Activated CD8-positive, alpha-beta T cell treated with anti-CD3 and anti-CD28 coated beads for 36 hours (primary cell): ENCODE measurements at places on chromosomes 12 and 14. TPM values are rescaled to one million over a fixed set of nuclear protein-coding genes. Genes with fewer than 3 reads are reported as not detected.

- DNase-seq = no peak
These were observed 7.1 kb upstream of the KICS2 start for GRCh38 chr12:64229240-64229639.

LGR5 gene
- not detected for total RNA-seq

YY1 gene
- total RNA-seq = 105 TPM

- no peak for DNase-seq
These were observed 26.0 kb downstream of the PSMA3 start for GRCh38 chr14:58270628-58271027.

CPNE8 gene
- total RNA-seq = 1.4 TPM

DNA sequence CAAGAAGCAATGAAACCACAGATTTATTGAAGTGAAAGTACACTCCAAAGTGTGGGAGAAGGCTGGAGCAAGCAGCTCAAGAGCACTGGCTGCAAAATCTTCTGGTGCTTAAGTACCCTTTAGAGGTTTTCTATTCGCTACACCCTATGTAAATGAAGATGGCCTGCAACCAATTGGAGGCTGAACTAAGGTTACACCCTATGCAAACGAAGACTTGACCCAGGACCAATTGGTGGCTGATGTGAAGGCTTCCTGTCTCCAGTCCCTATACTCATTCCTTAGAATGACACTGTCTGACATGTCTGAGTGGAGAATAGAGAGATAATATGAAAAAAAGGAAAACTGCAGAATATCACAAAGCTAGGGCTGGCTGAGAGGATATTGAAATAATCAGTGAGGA is 57.2 kb downstream of the ALG10B start:
- DNase-seq = no peak

SLC10A1 gene
- total RNA-seq = not detected

DNA sequence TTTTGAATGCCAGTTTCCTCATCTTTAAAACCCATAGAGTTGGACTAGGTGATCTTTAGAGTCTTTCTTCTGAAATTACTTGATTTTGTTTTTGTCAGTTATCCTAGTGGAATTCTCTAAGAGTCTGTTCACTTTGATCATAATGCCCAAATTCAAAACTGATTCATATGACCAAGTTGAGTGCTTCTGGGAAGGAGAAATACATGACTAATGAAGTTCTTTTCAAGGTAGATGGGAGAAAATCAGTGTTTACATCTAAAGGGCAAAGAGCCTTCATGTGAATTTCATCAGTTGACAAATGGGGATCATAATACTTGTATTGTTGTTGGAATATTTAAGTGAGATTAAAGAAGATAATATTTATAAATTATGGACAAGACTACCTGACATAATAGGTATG is 53.2 kb downstream of the ERC1 start:
- no peak for DNase-seq

DNA sequence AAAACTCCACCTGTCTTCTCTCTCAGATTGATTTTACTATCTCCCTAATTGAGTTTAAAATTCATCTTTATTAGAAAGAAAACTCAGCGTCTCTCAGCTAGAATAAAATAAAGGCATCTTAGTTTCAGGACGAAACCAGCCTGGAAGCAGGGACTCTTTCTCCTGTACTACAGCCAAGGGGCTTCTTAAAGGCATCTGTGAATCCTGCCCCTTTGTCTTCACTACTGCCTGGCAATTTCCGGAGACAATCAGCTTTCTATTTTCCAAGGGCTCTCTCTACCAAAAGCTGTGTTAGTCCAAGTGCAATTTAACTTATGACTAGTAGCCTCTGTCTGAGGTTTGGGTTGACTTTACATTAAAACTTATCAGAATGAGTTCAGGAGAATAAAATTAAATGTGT is 623.3 kb upstream of the FOXG1 start:
- no peak for DNase-seq

HOXC13 gene
- not detected for total RNA-seq

DNA sequence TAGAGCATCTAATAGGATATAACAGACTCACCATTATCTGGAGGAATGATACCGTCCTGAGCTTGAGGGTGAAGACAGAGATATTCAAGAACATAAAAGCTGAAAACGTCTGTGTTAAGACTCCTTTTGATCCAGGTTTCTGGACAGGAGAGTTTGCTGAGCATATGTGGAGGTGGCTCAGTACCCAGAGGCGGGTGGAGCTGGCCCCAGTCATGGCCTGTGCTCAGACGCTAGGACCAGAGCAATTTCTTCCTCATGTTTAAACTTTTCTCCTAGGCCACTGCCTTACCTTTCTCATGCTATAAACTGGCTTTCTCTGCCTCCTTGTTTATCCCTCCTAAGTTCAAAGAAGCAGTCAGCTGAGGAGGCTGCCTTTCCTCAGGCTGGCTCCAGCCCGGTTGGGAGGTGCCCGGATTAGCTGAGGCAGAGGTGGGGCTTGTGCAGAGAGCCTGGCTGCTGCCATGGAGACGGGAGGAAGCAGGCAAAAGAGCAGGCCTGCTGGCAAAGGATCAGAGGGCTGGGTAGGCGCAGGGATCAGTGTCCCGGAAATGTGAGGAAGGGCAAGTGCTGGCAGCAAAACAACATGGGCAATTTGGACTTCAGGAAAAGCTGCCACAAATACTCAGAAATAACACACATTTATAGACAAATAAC is 13.7 kb downstream of the COA8 start:
- DNase-seq = no peak

KCNJ8 gene
- total RNA-seq = not detected

DNA sequence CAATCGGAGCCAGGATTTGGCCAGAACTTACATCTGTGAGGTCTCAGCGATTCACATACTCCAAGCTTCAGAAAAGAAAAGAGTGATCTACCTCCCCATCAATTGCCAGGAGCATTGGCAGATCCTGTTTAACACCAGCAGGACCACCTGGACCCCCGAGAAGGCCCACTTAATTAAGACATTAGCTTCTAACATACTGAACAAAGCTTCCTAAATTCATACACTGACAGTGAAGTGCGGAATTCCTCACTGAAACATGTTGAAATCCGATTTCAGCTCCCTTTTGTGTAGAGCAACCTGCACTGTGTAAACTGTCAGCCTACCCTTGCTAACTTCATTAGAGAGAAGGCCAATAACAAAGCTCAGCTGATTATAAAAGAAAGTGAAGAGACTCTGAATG is 274.0 kb downstream of the NOVA1 start:
- DNase-seq = no peak

- no peak for DNase-seq
These were observed 27.7 kb downstream of the UBR7 start for GRCh38 chr14:93234798-93235197.

DNA sequence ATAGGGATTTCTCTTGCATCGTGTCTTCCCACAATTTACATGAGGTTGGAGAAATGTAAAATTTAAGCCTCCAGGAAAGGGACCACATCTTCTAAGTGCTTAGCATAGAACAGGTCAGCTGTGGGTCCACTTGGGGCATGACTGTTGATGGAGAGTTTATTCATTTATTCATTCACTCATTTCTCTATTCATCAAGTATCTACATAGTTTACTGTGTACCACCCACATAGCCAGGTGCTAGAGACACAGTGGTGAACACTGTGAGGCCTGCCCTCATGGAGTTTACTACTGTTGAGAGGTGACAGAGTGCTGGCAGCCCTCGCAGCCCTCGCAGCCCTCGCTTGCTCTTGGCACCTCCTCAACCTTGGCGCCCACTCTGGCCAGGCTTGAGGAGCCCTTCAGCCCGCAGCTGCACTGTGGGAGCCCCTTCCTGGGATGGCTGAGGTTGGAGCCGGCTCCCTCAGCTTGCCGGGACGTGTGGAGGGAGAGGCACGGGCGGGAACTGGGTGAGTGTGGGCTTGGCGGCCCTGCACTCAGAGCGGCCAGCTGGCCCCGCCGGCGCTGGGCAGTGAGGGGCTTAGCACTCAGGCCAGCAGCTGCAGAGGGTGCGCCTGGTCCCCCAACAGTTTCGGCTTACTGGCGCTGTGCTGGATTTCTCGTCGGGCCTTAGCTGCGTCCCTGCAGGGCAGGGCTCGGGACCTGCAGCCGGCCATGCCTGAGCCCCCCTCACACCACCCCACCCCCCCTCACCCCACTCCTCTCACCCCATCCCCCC is 1.7 kb upstream of the JPH4 start:
- no peak for DNase-seq

DNA sequence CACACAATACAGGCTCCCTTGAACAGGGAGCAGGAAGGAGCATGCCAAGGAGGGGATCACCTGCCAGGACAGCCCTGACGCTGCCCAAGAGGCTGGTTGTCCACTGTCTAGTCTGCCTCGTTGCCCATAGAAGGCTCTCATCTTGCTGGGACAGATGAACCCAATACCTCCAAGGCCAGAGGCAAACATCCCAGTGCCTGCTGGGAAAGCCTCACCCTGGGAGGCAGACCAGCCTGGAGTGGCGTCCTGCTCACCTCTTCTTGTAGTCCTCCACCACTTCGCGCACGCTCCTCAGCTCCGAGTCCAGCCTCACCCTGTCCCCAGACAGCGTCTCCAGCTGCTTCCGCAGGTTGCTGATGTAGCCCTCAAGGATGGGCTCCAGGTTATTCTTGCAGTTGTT is 2.4 kb downstream of the KRT73 start:
- no peak for DNase-seq

LYZ gene
- total RNA-seq = not detected

- DNase-seq = no peak
These were observed 18.6 kb upstream of the MDM1 start for GRCh38 chr12:68350753-68351152.

GRCh38 chr12:124939079-124939420 is 24.6 kb upstream of the UBC start:
- DNase-seq = peak; percentile 86

DNA sequence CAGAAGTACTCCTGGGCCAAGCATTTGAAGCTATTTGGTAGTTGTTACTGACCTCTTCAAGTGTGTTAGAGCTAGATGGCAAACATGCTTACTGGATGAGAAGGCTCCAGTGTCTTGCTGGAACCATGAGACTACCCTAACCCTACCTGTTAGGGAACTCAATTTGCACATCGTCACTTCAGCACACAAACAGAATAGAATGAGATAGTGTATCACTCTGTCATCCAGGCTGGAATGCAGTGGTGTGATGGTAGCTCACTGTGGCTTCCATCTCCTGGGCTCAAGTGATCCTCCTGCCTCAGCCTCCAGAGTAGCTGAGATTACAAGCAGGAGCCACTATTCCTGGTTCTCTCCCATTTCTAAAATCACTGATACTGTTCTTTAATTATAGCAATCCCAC is 417.0 kb upstream of the ATXN7L3B start:
- no peak for DNase-seq

GRCh38 chr12:24695657-24696329 is 253.1 kb downstream of the BCAT1 start:
- no peak for DNase-seq

DNA sequence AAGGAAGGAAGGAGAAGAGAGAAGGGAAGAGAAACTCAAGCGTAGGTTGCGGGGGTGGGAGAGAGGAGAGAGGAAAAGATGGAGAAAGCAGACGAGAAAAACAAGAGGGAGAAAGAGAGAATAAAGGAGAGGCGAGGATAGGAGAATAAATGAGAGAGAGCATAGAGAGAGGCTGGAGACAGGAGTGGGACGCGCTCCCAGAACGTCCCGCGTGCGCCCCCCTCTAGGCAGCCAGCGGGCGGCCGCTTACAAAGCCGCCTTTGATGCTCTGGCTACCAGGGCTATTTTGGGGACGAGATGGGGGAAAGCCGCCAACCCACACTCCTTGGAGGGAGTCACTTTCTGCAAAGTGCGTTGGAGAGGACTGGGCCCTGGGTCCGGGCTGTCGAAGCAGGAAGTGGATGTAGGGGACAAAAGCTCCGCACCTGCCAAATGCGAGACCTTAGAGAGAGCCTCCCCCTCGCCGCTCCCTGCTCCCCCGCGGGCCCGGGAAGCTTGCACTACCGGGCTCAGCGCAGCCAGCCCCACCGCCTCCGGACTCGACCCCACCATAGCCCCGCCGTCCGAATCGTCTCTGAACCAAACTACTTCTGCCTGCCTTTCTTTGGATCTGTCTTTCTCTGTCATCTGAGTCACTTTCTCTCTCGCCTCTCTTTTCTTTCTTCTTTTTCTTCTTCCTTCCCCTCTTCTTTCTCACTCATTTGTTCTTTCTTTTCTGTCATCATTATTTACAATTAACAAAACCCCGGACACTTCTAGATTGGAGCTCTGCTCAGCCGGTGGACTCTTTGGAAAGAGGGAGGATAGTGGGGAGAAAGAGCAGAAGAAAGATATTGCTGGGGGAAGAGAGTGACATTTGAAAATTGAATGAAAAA is 8.0 kb downstream of the ASCL1 start:
- DNase-seq = no peak

METTL25 gene
- total RNA-seq = 4.6 TPM

TRPV4 gene
- not detected for total RNA-seq

DNA sequence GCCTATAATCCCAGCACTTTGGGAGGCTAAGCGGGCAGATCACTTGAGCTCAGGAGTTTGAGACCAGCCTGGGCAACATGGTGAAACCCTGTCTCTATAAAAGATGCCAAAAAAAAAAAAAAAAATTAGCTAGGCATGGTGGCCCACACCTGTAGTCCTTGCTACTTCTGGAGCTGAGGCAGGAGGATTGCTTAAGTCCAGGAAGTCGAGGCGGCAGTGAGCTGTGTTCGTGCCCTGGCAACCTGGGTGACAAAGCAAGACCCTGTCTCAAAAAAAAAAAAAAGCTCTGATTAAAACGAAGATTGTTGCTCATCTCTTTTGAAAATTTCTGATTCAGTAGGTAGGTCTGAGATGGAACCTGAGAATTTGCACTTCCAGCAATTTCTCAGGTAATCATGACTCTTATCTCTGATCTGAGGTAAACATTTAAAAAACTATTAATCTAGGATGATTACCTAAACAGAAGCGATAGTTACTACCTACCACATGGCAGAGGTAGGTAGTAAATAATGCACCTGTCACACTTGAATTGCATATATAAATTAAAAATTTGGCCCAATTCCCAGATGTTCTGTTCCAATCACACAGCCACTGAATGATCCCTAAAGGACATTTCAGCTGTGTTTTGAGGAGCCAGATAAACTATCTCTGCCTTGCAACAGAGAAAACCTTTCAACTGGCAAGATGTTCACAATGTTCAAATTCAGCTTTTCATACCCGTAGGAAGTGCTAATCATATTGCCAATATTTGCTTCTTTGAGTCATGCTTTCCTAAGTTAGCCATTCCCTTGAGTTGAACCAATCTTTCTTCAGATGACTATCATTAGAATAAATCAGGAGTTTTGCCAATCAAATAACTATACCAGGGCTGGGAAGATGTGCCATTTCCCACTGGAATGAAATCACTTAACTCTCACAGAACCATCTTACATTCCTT is 4.2 kb upstream of the TEP1 start:
- no peak for DNase-seq

- no peak for DNase-seq
These were observed 1193.3 kb downstream of the FLRT2 start for GRCh38 chr14:86723254-86723624.
